ENCODE measurements at places on chromosomes 12 and 14. TPM values are rescaled to one million over a fixed set of nuclear protein-coding genes. Genes with fewer than 3 reads are reported as not detected.

The CREBL2 gene
- total RNA-seq, result 46.6 TPM

GRCh38 chr12:130709151-130709970 lies 6.7 kb downstream of the RIMBP2 start:
- no peak for DNase-seq

The AMDHD1 gene
- not detected for total RNA-seq

The TTC5 gene
- 22.0 TPM for total RNA-seq

The SRRM4 gene
- total RNA-seq, result not detected

- DNase-seq, result no peak
Observed at GRCh38 chr14:103356024-103356682, 22.1 kb downstream of the EIF5 start.

The GATC gene
- 16.8 TPM for total RNA-seq

- no peak for DNase-seq
Observed at GRCh38 chr12:78403681-78404080, 460.9 kb upstream of the SYT1 start.

The SERPINA1 gene
- total RNA-seq, result 15.1 TPM

The LRCOL1 gene
- total RNA-seq, result 0.71 TPM

DNA sequence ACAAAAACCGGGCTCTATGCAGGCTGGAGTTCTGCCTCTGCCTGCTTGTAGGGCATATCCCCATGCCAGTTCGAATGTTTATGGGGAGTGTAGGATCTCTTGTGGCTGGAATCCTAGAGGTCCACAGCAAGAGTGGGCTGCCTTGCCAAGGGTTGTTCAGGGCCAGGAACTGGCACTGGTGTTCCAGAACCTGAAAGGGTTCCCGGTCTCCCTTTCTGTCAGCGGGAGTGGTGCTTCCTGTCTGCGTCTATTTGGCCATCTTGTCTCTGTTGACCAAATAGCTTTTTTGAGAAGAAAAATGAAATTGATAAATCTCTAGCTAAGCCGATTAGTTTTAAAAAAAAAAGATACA lies 17.8 kb downstream of the OLR1 start:
- no peak for DNase-seq

DNA sequence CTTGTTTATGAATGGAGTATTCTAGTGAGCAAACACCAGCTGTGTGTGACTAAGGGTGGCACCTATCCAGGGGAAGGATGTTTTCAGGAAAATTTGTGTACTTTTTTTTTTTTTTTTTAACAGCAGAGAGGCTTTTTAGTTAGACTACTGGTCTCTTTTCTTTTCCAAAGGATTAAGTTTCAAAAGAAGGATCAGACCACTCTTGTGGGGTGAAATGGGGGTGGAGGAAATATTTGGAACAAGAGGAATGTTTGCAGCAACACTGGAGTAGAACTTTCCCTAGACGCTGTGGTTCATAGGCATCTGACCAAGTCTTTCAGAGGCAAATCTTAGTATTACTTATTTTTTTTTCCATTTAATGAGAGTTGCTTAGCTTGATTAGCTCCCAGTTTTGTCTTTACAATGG lies 21.1 kb downstream of the NUBPL start:
- peak; percentile 64 for DNase-seq

- no peak for DNase-seq
Observed at GRCh38 chr12:25102402-25102801, 92.6 kb downstream of the DNAI7 start.

GRCh38 chr14:76305268-76305826 lies 70.6 kb upstream of the ESRRB start:
- DNase-seq, result no peak

The ANHX gene
- total RNA-seq, result not detected

DNA sequence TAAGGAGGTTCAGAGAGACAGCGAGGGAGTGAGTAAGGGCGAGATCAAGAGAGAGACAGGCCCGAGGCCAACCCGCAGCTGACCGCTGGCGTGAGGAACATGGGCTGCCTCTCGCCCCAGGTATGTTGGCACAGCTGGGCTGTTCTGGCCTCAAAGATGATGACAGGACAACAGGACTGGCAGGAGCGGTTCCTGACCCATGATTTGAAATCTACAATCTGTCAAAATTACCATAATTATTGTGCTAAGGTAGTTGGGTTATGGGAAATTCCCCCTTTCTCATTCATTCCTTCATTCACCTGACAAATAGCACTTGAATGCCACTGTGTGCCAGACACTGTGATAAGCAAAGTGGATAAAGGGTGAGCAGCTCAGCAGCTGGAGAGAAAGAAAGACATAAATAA lies 5.1 kb upstream of the ENDOU start:
- DNase-seq, result no peak

The TAS2R7 gene
- not detected for total RNA-seq

The PLCZ1 gene
- total RNA-seq, result not detected

The C1QL4 gene
- total RNA-seq, result not detected

The MORN3 gene
- total RNA-seq, result 0.25 TPM

The CMTM5 gene
- total RNA-seq, result not detected

DNA sequence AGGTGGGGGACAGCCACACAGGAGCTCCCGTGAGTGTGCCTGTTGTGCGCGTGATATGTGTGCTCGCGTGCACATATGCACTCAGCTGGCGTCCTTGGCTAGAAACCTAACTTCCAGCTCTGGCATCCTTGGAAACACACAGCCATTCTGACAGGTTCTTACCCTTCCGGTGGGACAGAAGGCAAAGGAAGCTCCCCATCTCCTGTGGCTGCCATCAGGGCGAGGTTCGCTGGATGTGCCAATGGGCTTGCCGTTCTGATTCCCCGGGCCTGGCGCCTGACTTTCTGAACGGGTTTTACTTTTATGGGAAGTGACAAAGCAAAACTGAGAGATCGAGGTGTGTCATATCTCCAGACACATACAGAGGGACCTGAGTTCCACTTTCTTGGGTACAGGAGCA lies 124.7 kb downstream of the PAPOLA start:
- no peak for DNase-seq

- DNase-seq, result no peak
Observed at GRCh38 chr14:81401420-81402122, 1.4 kb upstream of the STON2 start.

DNA sequence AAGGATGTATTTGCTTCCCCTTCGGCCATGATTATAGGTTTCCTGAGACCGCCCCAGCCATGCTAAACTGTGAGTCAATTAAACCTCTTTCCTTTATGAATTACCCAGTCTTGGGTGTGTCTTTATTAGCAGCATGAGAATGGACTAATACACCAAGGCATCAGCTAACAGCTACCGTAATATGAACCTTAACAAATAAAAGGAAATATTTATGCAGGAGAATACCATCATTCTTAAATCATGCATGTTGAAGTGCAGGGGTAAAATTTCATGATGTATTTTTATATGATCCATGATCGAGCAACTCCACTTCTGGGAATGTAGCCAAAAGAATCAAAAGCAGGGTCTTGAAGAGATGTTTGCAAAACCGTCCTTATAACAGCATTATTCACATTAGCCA lies 379.0 kb downstream of the NPAS3 start:
- no peak for DNase-seq

The HNF1A gene
- total RNA-seq, result not detected

DNA sequence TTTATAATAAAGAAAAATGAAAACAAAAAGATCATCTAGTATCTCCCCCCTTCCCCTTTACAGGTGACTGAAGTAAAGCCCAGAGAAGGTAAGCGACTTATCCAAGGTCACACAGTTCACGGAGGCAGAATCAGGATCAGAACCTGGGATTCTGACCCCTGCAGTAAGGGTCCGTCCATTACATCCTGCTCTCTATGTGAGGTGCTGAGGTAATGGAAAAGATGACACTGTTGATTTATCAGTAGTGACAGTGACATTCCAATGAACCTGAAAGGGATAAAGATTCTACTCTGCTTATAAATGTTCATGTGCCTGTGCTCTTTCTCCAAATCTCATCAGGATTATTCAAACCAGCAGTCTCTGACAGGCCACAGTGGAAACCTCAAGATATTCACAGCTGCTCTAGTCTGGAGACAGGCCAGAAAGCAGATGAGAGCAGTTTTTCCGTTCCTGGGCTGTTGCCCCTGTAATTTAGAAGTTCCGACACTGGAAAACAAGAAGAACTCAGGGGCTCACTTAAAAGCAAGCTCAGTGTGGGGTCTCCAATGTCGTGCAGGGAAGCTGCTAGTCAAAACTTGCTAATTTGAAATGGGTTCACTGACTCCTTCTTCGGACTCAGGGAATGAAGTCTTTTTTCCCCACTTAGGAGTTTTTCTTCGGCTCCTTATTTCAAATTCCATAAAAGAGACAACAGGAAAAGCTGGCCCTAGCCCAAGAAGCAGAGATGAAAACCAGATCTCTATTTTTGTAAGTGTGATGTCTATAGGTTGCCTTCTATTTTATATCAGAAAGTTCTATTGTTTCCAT lies 131.8 kb upstream of the EEA1 start:
- DNase-seq, result peak; percentile 62

The ZNF641 gene
- total RNA-seq, result 50.0 TPM

The TEDC1 gene
- 2.7 TPM for total RNA-seq

The LAG3 gene
- 8.5 TPM for total RNA-seq

The SIX4 gene
- total RNA-seq, result 7.9 TPM
